ENCODE measurements at places on chromosomes 16 and 17. TPM values are rescaled to one million over a fixed set of nuclear protein-coding genes. Genes with fewer than 3 reads are reported as not detected.

Gene VTN
- 0.09 TPM for total RNA-seq

Gene MT1H
- not detected for total RNA-seq

DNA sequence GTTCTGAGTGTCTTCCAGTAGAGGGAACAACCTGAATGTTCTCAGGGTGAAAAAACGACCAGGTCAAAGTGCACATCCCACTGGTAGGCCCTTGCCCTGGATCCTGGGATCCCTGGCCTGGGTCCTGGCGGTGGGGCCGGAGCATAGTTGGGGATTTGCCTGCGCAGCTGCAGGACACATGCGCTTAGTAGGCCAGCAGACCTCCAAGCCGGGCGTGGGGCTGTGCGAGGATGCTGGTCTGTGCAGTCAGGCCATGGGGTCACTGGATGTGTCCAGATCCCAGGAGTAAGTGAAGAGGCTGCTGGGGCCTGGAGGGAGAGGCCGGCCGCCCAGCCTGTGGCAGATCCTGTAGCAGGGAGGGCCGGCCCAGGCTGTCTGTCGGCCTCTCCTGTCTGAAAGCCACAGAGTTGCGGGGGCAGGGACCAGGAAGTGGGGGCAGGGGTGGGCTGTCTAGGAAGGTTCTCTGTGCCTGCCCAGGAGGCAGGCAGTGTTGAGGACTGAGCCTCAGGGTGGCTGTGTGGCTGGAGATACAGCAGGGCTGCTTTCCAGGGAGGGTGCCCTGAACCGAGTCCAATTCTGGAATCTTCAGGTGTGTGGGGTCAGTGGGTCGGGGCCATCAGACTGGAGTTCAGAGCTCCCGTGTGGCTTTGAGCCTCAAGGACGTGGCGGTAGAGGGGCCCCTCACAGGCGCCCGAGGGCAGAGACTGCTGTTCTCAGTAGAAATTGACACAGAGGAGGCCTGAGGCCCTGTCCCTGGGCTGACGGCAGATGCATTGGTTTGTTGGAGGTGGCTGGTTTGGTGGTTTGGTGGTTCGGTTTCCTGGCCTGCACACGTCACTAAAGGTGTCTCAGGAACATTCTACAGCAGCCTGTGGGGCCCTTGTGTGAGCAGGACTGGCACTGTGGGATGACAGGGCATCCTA is 17.2 kb upstream of the NUDT16L1 start:
- DNase-seq = no peak

DNA sequence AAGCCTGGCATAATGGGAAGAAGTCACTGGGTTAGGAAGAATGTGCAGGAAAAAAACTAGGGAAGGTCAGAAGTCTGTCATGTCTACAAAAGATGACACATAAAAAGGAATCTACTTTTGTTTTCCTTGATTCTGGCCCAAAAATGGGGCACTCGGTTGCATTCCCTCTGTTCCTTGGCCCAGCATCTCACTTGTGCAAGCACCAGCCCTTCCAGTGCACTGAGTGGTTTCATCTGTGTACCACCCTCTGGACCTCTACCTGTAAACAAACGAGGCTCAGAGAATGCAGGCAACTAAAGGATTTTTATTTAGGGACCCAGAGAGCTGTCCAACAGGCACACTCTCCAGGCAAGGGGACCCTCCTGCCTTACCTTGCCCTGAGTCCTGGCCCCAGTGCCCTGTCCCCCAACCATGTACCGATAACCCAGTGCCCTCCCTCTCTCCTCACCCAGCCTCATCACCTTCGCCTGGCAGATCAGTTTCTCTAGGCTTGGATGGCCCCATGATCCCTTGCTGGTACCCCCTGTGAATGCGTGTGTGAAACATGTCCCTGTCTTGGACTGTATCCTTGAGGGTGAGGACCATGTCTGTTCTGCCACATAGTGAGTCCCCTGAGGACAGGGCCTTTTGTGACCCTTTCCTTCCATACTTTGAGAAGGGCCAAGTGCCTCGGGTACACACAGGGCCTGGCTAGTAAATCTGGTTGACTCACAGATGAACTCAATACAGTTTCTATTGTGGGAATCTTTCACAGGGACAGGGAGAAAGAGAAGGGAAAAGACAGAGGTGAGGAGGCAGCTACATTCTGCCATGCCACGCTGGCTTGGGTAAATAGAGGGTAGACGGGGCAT is 13.3 kb downstream of the NXPH3 start:
- DNase-seq = peak; percentile 71

DNA sequence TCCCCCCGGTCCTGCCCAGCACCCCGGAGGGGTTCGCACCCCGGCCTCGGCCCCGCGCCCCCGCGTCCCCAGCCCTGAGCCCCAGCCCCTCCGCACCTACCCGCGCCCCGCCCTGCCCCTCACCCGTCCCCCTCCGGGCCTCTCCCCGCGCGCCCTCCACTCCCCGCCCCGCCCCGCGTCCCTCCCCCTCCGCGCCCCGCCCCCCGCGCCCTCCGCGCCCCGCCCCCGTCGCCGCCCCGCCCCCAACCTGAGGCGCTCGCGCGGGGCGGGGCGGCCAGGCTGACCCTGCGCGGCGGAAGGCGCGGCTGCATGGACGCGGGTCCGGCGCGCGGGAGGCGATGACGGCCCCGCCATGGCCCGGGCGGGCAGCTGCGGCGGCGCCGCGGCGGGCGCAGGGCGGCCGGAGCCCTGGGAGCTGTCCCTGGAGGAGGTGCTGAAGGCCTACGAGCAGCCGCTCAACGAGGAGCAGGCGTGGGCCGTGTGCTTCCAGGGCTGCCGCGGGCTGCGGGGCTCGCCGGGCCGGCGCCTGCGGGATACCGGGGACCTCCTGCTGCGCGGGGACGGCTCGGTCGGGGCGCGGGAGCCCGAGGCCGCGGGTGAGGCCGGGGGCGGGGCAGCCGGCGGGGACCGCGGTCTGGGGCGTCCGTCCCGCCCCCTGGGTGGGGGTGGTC is at the start of gene SPIRE2:
TSS of gene SPIRE2 (plus strand) at position 277 of the 671 bp plus-strand sequence. CDS start at position 353, 76 bp downstream.
- DNase-seq = peak; percentile 63

DNA sequence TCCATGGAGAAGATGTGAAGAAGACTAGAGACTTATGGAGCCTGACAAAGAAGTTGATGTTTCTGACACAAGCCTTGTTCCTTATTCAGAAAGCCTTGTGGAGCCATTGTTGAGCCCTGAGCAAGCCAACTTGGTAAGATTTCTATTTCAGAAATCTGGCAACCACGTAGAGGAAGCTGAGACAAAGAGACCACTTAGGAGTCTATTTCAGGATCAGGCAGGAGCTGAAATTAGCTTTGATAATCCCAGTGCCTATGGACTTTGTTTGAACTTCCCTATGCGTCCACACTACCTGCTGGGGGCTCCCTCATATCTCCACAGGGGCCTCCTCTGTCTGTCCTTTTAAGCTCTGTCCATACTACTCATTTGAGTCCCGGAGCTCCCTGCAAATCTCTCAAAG is 540.0 kb upstream of the GOT2 start:
- DNase-seq = no peak

DNA sequence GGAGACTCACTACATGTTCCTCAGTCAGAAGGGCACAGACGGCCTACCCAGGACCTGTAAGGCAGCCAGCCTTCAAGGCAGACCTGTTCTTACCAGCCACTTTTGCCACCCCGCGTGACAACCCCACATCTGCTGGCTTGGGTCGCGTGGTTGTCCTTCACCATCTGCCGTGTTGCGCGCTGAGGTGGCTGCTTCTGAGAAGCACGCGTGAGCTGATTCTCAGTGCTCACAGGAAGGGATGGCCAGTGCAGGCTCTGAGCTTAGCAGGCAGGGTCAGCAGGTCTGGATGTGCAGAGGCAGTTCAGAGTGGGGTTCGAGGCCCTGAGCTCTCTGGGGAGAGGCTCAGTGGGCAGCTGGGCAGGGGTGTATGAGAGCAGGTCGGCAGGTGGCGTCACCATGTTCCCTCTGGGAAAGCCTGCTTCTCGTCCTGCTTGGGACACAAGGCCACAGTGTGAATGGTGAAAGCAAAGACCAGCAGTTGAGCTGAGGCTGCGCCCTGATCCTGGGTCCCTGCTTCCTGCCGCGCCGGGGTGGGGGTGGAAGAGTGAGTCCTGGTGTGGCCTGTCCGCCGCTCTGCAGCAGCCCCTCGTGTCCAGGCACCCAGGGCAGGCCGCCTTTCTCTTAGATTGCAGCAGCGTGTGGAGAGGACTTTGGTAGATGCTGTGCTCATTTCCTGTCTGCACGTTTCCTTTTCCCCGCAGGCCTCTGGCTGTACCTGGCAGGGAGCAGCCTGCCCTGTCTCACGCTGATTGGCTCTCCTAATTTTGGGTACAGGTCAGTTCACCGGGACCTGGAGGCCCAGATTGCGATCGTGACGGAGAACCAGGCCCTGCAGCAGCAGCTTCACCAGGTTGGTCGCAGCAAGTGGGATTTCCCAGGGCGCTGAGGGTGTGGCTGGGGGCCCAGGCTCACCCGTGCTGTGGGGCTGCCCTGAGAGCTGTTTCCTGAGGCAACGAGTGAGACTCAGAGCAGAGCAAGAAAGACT is 36.0 kb downstream of the PGS1 start:
- no peak for DNase-seq

DNA sequence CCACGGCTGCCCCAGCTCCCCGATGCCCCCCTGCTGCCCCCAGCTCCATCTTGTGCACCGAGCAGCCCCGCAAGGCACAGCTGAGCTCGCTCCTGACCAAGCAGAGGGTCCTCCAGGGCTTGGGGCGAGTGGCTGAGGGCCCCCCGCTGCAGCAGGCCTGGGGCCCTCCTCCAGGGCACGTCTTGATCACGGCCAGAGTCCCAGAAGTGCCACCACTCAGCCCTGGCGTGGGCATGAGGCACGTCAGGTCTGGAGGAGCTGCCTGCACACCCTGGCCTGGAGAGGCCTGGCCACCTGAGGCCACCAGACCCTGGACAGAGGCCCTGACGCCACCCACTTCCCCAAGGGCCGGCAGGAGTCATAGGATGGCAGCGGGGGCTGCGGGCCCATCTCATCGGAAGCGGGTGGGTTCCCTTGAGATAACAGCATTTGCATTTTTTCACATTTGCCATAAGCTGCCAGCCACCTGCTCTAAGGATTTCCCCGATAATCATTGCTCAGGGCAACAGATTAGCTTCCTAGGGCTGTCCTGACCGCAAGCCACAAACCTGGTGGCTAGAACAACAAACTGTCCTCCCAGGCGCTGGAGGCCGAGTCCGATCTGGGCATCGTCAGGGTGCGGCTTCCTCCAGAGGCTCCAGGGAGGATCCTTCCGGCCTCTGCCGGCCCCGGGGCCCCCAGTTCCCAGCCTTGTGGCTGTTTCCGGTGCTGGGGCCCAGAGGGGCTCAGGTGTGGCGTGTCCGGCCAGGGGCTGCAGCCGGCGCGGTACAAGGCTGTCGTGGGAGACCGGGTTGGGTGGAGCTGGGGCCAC is 23.9 kb upstream of the C1QTNF8 start:
- no peak for DNase-seq

DNA sequence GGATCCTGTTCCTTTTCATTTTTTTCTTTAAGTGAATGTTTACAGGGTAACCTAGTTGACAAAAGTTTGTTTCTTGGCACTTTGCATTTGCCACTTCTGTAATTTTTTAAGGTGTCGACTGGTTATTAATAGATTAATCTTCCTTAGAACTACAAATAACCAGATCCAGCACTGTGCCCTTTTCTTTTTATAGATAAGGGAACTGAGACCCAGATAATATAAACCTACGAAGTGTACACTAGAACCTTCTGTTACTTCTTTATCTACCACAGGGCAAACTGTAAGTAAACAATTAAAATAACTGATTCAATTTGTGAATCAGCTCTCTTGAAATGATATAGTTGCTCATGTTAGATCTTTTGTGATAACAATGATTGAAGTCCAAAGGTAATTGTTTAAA is 55.4 kb downstream of the NLK start:
- no peak for DNase-seq

GRCh38 chr17:74118504-74118903 is 85.0 kb upstream of the RPL38 start:
- no peak for DNase-seq
